ENCODE measurements at places on chromosomes 12 and 14.

- DNase-seq, result peak; percentile 77
These were observed 154.9 kb upstream of the ATP2B1 start for GRCh38 chr12:89863493-89863938.

- DNase-seq, result no peak
These were observed 12.5 kb downstream of the AMDHD1 start for GRCh38 chr12:95955549-95956159.

DNA sequence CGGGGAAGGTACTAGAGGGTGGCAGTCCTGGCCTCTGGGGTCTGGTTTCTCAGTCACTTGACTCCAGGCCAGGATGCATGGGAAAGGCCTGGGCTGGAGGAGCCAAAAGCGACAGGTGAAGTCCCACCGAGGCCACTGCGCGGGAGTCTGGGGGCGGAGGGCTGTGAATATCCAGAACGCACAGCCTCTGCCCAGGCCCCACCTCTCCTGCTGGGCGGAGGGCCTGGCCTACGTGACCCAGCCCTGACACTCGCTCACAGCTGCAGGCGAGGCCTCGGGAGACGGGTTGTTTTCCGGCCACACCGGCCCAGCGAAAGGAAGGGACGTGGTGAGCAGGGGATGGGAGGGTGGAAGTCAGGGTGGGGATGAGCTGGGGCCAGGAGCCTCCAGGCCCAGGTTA, 91.2 kb downstream of the RFLNA start:
- no peak for DNase-seq

- DNase-seq, result no peak
These were observed 126.6 kb downstream of the LLPH start for GRCh38 chr12:66003951-66004350.

- DNase-seq, result no peak
These were observed 1.1 kb upstream of the AKT1 start for GRCh38 chr14:104796687-104797081.
